NCI-H748 treated with DMSO at 0.1 percent for 48 hours (cell line): ENCODE measurements at places on chromosomes 3 and 15.

DNA sequence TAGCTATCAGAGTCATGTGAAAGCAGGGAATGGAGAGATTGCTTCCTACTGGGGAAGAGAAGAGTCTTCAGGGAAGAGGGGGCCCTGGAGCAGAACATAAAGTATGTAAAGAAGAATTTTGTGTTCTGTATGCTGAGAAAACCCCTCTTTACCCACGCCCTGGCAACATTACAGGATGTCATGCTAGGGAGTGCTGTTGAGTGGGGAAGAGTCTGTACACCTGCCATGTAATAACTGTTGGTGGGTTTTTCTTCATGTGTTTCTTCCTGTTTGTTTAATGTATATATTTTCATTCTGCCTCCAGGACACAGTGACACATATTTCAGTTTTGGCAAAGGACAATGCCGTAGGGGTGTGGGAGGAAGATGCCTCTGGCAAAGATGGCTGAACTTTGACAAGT, 122.8 kb upstream of the LPP start:
- no peak for DNase-seq

GRCh38 chr3:164094546-164094945, 983.8 kb downstream of the SI start:
- DNase-seq = no peak

- no peak for DNase-seq
Observed at GRCh38 chr3:138974462-138974861, 27.4 kb downstream of the FOXL2NB start.

- no peak for DNase-seq
Observed at GRCh38 chr3:186165331-186165730, 56.4 kb upstream of the ETV5 start.

GRCh38 chr3:194212161-194212844, 76.4 kb downstream of the HES1 start:
- no peak for DNase-seq

GRCh38 chr15:62727501-62727900, 315.0 kb upstream of the TPM1 start:
- no peak for DNase-seq

- DNase-seq = no peak
Observed at GRCh38 chr15:41631880-41632470, 28.2 kb upstream of the MGA start.

DNA sequence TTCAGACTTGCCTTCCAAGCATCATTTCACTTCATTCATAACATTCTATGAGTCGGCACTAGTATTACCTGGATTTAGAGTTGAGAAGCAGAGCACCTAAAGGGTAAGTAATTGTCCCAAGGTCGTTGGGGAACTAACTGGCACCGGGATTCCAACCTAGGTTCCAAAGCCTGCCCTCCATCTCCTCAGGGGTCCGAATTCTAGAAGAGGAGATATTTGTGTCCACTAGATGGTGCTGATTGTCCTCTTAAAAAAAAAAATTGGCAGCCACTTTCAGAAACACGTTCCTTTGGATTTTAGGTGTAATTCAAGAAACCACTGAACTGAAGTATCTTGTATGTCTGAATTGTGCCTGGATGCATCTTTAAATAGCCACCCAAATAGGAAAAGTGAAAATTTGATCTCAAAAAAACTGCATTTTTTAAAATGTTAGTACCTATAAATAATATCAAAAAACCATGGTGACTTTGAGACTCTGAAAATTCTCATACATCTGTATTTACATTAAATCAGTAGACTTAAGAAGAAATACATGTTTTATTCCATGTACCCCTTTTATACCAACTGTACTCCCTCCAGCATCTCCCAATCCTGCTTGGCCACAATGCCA, 3.9 kb upstream of the FSIP1 start:
- DNase-seq = peak; percentile 25

DNA sequence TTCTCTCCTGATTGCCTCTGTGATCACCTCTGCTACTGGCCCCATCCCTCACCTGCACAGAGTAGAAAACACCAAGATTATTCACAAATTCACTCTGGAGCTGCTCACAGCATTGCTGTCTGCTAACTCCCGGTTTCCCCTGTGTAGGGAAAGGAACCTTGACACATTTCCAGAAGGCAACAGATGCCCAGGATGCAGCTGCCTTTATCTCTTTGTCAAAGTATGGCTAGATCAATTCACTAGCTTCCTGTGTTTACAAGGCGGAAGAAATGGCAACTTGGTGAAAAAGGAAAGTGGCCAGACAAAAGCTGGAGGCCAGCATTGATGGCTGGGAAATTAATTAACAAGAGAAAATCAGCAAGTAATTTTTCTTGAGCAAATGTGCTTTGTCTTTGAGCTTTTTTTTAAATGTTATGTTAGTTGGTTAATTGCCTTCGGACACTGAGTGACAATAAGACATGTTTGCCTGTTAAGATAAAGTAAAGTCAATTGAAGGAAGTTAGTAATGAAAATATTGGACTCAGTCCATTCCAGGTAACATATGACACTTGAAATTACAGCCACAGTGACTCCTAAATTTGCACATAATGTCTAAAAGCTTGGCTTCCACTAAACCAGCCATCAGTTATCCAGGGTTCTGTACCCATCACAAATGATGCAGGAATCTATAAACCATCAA, 394.6 kb upstream of the IL12A start:
- DNase-seq = no peak

DNA sequence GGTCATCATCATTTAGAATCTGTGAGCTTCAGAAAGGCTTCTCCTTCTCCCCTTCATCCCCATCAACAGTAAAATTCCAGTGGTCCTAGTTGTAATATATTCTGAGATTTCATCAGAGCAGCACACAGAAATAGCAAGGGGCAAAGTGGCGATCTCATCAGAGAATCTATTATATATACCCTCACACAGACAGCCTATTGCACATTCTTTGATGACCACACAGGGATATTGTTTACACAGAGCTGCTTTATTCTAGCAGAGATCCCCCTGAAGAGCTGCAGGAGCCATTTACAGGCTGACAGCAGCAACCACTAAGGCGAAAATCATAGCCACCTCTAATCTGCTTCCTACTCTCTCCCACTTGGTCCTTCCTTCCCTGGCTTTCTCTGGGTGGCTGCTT, 42.0 kb upstream of the CRBN start:
- no peak for DNase-seq

DNA sequence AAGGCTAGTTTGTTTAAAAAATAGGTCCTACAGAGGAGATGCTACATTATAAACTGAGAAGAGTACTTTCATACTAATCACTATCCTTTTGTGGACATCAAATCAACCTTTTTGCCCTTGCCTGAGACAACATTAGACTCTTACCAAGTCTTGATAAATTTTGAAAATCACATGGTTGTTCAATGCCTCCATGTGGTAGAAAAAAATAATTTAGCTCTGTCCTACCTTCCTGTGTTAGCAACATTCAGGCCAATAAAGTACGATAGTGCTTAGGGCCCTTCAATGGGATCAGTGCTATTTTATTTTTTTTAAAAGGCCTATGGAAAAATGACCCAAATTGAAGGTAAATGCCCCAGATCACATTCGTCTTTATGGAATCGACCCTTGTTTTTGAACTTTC, 5.0 kb upstream of the UBE2E1 start:
- no peak for DNase-seq

DNA sequence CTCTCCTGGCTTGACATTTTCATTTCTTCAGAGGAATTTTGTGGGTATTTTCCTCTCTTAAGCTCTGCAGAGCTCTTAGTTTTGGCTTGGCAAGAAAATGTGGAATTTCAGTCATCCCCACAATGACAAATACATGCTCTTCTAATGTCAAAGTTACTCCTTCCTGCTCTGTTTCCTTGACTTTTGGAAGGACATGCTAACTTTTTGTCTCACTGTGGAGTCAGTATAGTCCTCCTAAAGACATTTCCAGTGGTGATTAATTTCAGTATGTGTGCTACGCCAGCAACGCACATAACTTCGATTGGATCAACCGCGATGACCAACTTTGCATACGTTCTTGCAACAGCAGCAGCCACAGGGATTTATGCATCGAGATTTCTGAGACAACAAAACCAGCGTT, 13.3 kb downstream of the EBLN2 start:
- no peak for DNase-seq

GRCh38 chr15:36449084-36449661, 130.3 kb upstream of the CDIN1 start:
- DNase-seq = no peak

DNA sequence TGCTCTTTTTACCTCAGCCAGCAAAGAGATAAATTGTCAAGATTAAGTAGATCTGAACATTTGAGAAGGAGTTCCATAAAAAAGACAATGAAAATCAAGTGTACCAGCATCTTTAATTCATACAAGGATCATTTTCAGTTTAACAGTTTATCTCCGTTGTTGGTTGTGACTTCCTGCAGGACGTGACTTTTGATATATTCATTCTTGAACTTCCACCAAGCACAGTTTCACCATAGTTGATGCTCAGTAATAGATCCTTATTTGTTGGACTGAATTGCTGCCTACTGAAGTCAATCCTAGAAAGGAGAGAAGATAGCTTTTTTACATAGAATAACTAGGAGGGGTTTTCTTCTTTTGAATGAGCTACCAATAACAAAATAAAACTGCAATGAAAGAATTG, 408.2 kb downstream of the LPP start:
- no peak for DNase-seq

GRCh38 chr15:39781147-39781966, 1.3 kb downstream of the FSIP1 start:
- no peak for DNase-seq

DNA sequence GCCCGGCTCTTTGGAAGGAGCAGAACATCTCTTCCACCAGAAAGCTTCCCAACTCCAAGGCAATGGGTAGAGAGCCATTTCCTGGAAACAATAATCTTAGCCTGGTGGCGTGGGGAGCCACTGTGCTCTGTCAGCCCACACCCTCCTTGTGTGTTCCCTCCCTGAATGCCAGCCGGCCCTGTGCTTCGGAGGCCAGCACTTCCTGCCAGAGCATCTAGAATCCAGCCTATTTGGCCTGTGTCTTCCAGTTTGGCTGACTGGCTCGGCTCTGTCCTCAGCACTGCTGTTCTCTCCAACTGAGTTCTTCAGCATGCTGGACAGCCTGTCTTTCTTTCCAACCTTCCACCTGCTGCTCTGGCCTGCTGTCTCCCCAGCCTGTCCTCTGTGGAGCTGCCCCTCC, 349.3 kb downstream of the MFSD1 start:
- no peak for DNase-seq

DNA sequence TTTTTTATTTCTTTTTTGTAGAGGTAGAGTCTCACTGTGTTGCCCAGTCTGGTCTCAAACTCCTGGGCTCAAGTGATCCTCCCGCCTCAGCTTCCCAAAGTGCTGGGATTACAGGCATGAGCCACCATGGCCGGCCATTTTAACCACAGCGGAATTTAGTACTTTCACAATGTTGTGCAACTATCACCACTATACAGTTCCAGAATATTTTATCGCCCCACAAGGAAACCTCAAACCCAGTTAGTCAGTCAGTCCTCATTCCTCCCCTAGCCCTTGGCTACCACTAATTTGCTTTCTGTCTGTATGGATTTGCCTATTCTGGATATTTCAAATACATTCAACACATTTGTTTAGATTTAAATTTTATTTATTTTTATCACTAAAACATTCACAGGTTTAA, 15.5 kb upstream of the HOMER2 start:
- DNase-seq = no peak

DNA sequence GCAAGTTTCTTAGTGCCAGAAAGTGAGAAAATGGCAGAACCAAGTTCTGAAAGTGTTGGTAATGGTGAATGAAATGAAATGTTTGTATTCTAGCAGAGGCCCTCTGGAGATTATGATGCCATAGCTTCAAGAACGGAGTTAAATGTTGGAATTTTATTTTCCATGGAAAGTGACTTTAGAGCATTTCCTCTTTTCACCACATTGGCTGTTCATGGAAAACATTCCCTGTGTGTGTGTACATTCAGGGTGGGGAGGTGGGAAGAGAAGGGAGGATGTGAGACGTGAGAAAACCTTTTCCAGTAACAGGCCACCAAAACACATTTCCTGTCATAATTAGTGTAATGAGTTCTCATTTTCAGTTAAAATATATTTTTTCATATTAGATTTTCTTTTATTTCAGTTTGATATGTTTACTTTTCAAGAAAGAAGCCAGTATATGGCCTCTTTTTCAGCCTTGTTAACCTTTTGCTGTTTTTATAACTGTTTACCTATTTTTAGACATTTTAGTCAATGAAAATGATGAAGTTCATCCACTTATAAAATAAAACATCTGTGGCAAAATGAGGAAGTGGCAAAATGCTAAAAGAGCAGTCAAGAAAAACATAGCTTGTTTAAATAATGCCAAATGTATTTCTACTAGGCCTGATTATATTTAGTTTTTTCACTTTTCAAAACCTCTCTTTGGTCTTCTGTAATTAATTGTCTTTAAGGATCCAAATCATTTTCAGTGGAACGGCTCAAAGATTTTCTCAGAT, 21.6 kb downstream of the SAMMSON start:
- DNase-seq = no peak

DNA sequence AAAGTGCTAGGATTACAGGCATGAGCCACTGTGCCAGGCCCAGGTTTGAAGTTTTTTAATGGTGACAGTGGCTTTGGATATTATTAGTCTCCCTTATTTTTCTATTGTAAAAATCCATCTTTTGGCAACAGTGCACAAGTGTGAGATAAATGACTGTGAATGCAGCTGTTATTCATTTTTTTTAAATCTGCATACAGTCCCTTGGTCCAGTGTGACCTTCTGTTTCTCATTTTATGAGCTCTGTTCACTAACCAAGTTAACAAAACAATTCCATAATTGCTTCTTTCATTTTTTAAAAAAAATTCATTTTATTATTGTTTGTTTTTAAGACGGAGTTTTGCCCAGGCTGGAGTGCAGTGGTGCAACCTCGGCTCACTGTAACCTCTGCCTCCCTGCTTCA, 381.8 kb downstream of the NAALADL2 start:
- no peak for DNase-seq

- DNase-seq = no peak
Observed at GRCh38 chr3:21509731-21510470, 241.1 kb downstream of the ZNF385D start.

- DNase-seq = no peak
Observed at GRCh38 chr3:84077479-84077878, 881.3 kb upstream of the CADM2 start.

DNA sequence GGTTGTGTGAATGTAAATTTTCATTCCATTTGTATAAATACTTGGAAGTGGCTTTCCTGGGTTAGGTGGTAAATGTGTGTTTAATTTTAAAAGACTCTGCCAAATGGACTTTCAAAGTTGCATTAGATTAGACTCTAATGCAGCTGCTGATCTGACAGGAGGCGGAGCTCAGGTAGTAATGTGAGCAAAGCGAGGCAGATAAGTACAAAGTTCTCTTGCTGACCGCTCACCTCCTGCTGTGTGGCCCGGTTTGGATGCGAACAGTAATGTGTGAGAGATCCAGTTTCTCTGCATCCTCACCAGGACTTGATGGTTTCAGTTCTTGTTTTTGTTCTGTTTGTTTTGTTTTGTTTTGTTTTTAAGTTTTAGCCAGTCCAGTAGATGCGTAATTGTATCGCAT, 34.9 kb upstream of the GABRA5 start:
- DNase-seq = no peak

- DNase-seq = no peak
Observed at GRCh38 chr15:65038836-65039235, 6.4 kb upstream of the SLC51B start.

- DNase-seq = no peak
Observed at GRCh38 chr3:87033205-87033604, 42.3 kb upstream of the VGLL3 start.
